Uterus (tissue), 4 donors: ENCODE measurements at places on chromosomes 1 and 21. TPM values are rescaled to one million over a fixed set of nuclear protein-coding genes. Genes with fewer than 3 reads are reported as not detected.
A peak's percentile ranks its signal among the peaks of the same experiment; 100 is the strongest.

DNA sequence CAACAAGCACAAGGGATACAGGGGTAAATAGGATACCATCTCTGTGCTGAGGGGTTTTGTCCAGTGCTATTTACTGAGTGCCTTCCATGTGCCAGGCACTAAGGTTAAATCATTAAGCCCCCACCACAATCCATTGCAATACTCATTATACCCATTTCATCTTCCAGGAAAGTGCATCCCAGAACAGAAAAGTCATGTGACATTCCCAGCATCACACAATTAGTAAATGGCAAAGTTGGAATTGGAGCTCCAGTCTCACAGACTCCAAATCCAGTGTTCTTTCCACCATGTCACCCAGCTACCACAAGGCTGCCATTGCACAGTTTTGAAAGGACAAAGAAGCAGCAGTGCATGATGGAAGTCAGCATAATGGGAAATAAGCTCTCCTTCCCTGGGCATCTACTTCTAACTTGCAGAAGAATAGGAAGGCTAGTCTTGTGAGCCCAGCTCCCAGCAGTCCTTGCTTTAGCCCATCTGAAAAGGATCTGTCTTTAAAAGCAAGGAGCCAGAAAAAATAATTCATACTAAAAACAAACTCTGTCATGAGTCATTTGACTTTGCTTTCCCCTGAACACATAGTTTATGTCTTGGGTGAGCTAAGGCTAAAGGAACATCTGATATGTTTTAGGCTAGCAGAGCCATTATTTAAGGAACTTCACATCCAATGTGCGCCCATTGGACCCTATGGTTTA lies 111.4 kb upstream of the HOOK1 start:
- H3K36me3 ChIP-seq = no peaks in the 10 kb centered on the region
- DNase-seq = peak; percentile 31
- no peak overlapping the region for H3K4me3 ChIP-seq
- peak overlapping the region; percentile 78 for H3K27ac ChIP-seq
- no peaks in the 10 kb centered on the region for H3K27me3 ChIP-seq

- H3K4me1 ChIP-seq = peaks cover 4% of the 10 kb centered on the region
- no peaks in the 10 kb centered on the region for H3K27me3 ChIP-seq
- H3K36me3 ChIP-seq = no peaks in the 10 kb centered on the region
- no peak overlapping the region for H3K4me3 ChIP-seq
- no peak overlapping the region for H3K27ac ChIP-seq
Measured at GRCh38 chr1:112852934-112853333, 103.1 kb downstream of the SLC16A1 start.

DNA sequence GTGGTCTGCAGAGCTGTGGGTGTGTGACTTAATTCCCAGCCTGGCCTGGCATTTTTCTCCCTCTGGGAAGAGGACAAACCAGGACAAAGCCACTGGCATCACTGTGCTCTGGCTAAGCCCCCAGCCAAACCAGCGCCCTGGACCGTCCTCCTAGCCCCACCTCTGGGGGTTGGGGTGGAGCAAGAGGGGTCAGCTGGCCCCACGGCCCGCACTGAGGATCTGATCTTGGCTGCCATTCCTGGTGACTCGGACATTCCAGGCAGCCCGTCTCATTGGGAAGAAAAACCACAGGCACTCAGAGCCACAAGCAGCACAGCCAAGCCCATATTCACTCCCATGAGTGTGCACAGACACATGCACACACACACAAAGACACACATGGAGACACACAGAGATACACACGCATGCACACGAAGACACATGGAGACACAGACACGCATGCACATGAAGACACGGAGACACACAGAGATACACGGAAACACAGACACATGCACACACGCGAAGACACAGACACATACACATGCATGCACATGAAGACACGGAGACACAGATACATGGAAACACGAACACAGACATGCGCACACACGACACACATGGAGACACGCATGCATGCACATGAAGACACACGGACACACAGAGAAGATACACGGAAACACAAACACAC lies 2.3 kb upstream of the MXRA8 start:
- H3K27me3 ChIP-seq = no peaks in the 10 kb centered on the region
- H3K4me1 ChIP-seq = no peaks in the 10 kb centered on the region
- DNase-seq = peak; percentile 82
- no peaks in the 10 kb centered on the region for H3K36me3 ChIP-seq
- peak overlapping the region; percentile 96 for H3K27ac ChIP-seq
- no peak overlapping the region for H3K4me3 ChIP-seq

The GRIK3 gene
- 1.6 TPM for total RNA-seq

- H3K4me1 ChIP-seq = peaks cover 4% of the 10 kb centered on the region
- no peak for DNase-seq
- H3K36me3 ChIP-seq = no peaks in the 10 kb centered on the region
- no peaks in the 10 kb centered on the region for H3K27me3 ChIP-seq
Measured at GRCh38 chr1:85584264-85584781, 3.8 kb downstream of the CCN1 start.

GRCh38 chr1:8006037-8006963 lies 19.8 kb downstream of the ERRFI1 start:
- DNase-seq = no peak
- no peaks in the 10 kb centered on the region for H3K36me3 ChIP-seq
- no peak overlapping the region for H3K4me3 ChIP-seq

DNA sequence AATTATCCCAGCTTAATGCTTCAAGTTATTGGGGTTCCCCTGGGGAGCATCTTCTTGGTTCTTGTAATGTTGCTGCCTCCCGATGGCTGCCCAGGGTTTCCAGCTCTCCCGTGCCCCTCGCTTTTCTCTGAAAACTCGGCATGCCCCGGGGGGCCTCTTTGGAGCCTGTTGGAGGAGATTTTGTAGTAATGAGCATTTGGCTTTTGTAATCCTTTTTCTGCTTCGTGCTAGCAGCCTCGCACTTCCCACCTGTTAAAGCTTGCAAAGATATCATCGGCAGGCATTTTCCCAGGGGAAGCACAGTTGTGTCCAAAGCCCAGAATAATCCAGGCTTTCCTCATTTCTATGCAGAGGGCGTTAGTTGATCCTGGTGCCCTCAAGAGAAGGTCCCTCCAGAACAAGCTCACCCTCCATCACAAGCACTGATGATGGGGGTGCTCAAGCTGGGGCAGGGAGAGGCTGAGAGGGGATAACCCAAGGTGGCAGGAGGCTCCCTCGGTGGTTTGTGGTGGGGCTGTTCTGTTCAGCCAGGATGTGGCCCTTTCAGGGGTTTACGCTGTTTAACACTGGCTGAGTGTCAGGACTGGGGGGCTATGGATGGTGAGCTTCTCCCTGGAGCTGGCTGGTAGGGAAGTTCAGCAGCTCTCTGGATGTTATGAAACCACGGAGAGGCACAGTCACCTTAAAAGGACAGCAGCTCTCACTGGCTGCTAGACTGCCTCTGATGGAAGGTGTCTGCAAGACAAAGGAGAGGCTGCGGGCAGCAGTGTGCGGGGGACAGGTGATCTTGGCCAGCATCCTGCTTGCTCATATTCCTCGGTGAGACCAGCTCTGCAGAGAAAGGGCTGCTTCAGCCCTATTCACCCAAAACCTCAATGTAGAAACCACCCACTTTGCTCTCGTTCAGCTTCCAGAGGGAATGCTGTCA lies 477.1 kb upstream of the VAMP3 start:
- H3K36me3 ChIP-seq = no peaks in the 10 kb centered on the region
- H3K4me1 ChIP-seq = no peaks in the 10 kb centered on the region
- no peak for DNase-seq
- H3K4me3 ChIP-seq = no peak overlapping the region

DNA sequence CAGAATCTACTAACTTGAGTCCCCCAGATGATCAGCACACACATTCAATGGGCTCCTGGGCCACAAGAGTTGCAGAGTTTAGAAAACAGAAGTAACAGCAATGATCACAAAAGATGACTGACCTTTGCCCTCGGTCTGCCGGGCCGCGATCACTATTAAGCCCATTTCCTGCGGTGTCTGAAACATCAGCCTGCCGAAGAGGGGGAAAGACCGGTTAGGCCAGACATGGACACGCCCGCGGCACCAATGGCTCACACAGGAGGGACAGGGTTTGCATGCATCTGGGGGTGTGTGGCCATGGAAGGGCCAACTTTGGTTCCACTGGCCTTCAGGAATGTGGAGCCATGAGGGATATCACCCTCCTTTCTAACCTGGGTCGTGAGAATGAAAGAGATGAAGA lies 68.2 kb downstream of the SIM2 start:
- H3K36me3 ChIP-seq = no peaks in the 10 kb centered on the region
- no peak for DNase-seq
- no peak overlapping the region for H3K4me3 ChIP-seq
- no peaks in the 10 kb centered on the region for H3K27me3 ChIP-seq
- H3K27ac ChIP-seq = no peak overlapping the region

DNA sequence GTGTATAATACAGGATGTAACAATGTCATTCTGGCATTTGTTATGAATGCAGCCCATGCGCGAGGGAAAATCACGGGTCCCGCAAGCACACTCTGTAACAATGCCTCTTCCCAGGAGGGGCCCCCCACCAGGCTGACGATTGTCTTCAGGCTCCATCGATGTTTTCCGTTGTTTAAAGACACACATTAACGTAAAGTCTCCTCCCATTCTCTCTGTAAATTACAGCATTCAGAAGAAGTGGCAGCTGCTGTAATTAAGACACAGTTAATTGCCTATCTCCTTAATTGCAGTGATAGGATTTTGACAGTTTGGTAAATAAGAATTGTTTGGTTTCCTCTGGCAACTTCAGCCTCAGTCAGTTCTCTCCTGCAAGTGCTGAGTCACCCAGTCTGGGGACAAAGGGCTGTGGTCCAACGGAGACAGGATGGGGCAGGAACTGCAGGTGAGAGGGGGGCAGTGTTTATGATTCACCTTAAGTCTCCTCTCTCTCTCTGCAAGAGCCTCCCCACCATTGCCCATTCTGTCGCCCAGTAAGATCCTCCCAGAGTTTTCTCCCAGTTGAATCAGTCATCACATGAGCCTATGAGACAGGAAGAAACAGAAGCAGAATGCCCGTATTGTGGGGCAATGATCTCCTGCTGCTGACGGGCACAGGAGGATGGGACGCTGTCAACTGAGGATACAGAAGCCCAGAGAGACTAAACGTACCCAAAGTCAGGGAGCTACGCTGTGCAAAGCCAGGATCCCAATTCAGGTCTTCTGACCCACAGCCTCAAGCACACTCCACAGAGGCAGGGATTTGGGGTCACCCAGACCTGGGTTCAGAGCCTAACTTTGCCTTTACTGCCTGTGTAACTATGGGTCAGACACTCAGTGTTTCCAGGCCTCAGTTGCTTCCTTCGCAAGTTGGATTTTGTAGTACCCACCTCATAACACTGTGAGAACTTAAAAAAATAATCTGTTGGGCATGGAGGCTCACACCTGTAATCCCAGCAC lies 110.0 kb downstream of the ADSS2 start:
- H3K36me3 ChIP-seq = no peaks in the 10 kb centered on the region
- DNase-seq = no peak
- no peak overlapping the region for H3K4me3 ChIP-seq
- no peaks in the 10 kb centered on the region for H3K27me3 ChIP-seq
- H3K4me1 ChIP-seq = no peaks in the 10 kb centered on the region
- H3K27ac ChIP-seq = no peak overlapping the region

The AQP10 gene
- total RNA-seq = not detected

GRCh38 chr1:200133123-200133522 lies 105.6 kb downstream of the NR5A2 start:
- no peaks in the 10 kb centered on the region for H3K4me1 ChIP-seq
- H3K27me3 ChIP-seq = no peaks in the 10 kb centered on the region
- H3K27ac ChIP-seq = no peak overlapping the region
- DNase-seq = no peak

The SMCP gene
- total RNA-seq = not detected

The ATAD3C gene
- total RNA-seq = 0.77 TPM

DNA sequence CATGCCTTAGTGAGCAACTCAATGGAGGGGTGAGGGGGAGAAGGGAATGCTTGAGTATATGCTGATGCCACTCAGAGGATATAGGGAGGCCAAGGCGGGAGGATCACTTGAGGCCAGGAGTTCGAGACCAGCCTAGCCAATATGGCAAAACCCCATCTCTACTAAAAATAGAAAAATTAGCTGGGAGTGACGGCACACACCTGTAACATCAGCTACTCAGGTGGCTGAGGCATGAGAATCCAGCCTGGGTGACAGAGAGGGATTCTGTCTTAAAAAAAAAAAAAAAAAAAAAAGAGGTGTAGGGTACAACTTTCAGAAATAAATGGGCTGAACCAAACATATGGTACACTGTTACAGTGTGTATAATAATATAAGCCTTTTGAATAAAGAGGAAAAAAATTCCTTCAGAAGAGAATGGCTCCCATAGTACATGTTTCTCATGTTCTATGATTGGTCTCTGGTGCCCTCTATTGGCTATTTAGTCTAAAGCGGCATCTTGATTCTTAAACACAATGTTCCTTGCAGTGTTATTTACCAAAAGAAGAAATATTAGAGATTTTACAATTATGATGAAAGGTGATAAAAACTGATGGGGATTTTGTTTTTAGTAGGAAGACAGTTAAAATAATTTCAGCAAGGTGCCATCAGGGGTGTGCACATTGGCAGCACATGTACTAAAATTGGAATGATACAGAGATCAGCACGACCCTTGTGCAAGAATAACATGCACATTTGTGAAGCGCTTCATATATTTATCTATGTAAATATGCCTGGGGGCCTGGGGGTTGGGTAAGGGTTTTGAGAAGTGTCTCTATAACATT lies 109.8 kb downstream of the PATJ start:
- no peaks in the 10 kb centered on the region for H3K4me1 ChIP-seq
- H3K4me3 ChIP-seq = no peak overlapping the region
- H3K27ac ChIP-seq = no peak overlapping the region
- no peaks in the 10 kb centered on the region for H3K27me3 ChIP-seq
- H3K36me3 ChIP-seq = no peaks in the 10 kb centered on the region
- no peak for DNase-seq

The PAPPA2 gene
- total RNA-seq = 4.0 TPM

The TEDDM1 gene
- total RNA-seq = not detected

The AADACL3 gene
- total RNA-seq = not detected

DNA sequence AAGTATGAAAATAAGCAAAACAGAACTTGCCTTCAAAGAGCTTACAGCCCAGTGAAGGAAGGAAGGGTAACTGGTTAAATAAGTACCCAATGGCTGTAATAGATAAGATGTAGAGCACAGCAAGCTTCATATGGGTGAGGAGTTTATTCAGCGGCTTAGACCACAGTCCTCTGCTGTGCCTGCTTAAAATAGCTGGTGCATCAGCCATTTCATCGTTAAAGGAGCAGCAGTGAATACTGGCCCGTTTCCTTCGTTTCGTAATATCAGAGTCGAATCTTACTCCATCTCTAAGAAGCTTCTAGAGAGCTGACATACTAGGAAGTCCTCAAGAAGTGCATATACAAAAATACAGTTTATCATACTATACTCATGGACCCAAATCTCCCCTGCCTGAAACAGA lies 286.5 kb downstream of the NFIA start:
- no peaks in the 10 kb centered on the region for H3K27me3 ChIP-seq
- H3K4me1 ChIP-seq = no peaks in the 10 kb centered on the region
- no peaks in the 10 kb centered on the region for H3K36me3 ChIP-seq
- no peak overlapping the region for H3K4me3 ChIP-seq
- H3K27ac ChIP-seq = no peak overlapping the region

- H3K4me1 ChIP-seq = no peaks in the 10 kb centered on the region
- no peak overlapping the region for H3K27ac ChIP-seq
- DNase-seq = no peak
- H3K4me3 ChIP-seq = no peak overlapping the region
- no peaks in the 10 kb centered on the region for H3K27me3 ChIP-seq
Measured at GRCh38 chr21:46621457-46622182, 13.9 kb upstream of the PRMT2 start.
